A549 treated with dexamethasone at 1 μM for 4 hours (cell line): ENCODE measurements at places on chromosomes 6 and 20. TPM values are rescaled to one million over a fixed set of nuclear protein-coding genes. Genes with fewer than 3 reads are reported as not detected.

Gene NMBR
- total RNA-seq = not detected in 5 replicates

Gene SESN1
- total RNA-seq = 9.0 to 11.3 TPM (median 10.0 TPM) in 5 replicates

Gene ABHD16B
- total RNA-seq = not detected in 5 replicates

Gene DEFB128
- total RNA-seq = not detected in 5 replicates

Gene SRSF12
- 1.8 to 2.9 TPM (median 2.2 TPM) in 5 replicates for total RNA-seq

Gene ERGIC3
- 228 to 236 TPM (median 231 TPM) in 5 replicates for total RNA-seq

Gene PRPH2
- not detected in 5 replicates for total RNA-seq

Gene MACROD2
- total RNA-seq = 0.26 to 0.64 TPM (median 0.51 TPM) in 5 replicates

Gene IPCEF1
- 0.07 to 0.24 TPM (median 0.11 TPM) in 5 replicates for total RNA-seq

Gene RAD21L1
- not detected in 5 replicates for total RNA-seq

Gene PPP1R3G
- total RNA-seq = 1.5 to 2.3 TPM (median 2.0 TPM) in 5 replicates

Gene PRDM1
- total RNA-seq = 5.4 to 8.3 TPM (median 6.5 TPM) in 5 replicates

Gene TSPO2
- total RNA-seq = 0.13 TPM in 1 of 5 replicates, not detected in the others

Gene MUC22
- total RNA-seq = 0.01 to 0.05 TPM (median 0.02 TPM) in 5 replicates

Gene TXNDC5
- 119 to 143 TPM (median 139 TPM) in 5 replicates for total RNA-seq

Gene ADA
- 49.6 to 60.7 TPM (median 56.3 TPM) in 5 replicates for total RNA-seq

Gene PCMT1
- 87.2 to 97.0 TPM (median 88.6 TPM) in 5 replicates for total RNA-seq

Gene DEFB132
- total RNA-seq = not detected in 5 replicates

Gene ADGRF4
- 16.3 to 19.6 TPM (median 17.1 TPM) in 5 replicates for total RNA-seq

Gene COL19A1
- not detected in 5 replicates for total RNA-seq

Gene CLPSL1
- total RNA-seq = not detected in 5 replicates

Gene CRISP2
- not detected in 5 replicates for total RNA-seq

Gene PRSS16
- 2.4 to 3.8 TPM (median 3.2 TPM) in 5 replicates for total RNA-seq

Gene MED23
- total RNA-seq = 5.4 to 8.1 TPM (median 7.5 TPM) in 5 replicates
